ENCODE measurements at places on chromosomes 3 and 15.

GRCh38 chr3:2921903-2922302 is 188.3 kb downstream of the IL5RA start:
- DNase-seq = peak; percentile 18

- peak; percentile 42 for DNase-seq
These were observed 1.9 kb upstream of the PLCD1 start for GRCh38 chr3:38031022-38031994.

GRCh38 chr3:32290619-32291018 is 52.1 kb downstream of the CMTM8 start:
- no peak for DNase-seq

GRCh38 chr3:96959474-96959873 is 145.1 kb downstream of the EPHA6 start:
- DNase-seq = no peak

GRCh38 chr15:65979837-65980236 is 110.5 kb downstream of the RAB11A start:
- DNase-seq = no peak

DNA sequence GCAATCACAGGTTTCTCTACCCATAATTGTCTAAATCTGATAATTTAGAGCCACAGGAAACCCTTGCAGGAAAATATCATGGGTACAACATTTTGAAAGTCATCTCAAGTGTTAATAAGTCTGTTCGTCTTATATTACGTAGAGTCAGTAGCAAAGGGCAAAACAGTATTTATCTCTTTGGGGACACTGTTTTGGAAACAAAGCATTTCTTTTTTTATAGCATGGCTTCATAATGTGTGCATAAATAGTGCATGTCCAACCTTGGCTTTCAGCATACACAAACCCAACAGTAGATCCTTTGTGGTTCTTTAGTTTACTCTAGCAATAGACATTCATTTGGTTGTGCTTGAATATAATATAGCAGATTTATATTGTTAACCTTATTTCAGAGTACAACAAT is 24.0 kb downstream of the ST3GAL6 start:
- peak; percentile 87 for DNase-seq

DNA sequence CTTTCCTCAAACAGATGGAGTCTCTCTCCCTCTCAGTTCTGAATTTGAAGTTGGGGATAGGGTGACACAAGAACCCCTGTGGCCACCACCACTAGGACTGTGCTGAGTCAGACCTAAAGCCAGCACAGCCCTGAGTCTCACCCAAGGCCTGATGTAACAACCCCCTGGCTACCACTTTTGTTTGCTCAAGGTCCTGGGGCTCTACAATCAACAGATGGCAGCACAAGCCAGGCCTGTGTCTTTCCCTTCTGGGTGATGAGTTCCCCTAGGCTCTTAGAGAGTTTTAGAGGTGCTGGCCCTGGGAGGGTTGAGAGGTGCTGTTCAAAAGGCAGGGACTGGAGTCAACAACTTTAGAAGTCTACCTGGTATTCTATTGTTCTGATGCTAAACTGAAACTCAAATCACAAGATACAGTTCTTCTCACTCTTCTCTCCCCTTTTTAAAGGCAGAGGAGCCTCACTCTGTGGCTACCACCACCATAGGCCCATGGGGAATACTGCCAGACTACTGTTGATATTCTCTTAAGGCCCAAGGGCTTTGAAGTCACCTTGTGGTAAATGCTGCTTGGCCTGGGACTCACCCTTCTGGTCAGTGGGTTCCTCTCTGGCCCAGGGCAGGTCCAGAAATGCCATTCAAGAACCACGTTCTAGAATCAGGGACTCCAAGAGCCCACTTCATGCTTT is 6.5 kb downstream of the OR5K4 start:
- no peak for DNase-seq

DNA sequence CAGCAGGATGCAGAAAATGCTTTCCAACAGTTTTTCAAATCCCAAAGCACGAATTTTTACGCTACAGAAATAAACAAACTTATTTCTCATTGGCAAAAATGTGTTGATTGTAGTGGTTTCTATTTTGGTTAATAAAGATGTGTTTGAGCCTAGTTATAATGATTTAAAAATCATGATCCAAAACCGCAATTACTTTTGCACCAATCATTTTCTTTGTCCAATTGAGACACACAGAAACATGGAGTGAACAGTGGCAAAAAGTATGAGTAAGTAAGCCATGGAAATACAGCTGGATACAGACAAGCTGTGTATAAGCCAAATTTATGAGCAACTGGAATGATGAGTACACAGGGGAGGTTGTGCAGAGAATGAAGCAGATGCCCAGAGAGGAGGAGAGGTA is 427.9 kb downstream of the NTRK3 start:
- no peak for DNase-seq

GRCh38 chr3:153820035-153820434 is 301.2 kb upstream of the ARHGEF26 start:
- DNase-seq = no peak

DNA sequence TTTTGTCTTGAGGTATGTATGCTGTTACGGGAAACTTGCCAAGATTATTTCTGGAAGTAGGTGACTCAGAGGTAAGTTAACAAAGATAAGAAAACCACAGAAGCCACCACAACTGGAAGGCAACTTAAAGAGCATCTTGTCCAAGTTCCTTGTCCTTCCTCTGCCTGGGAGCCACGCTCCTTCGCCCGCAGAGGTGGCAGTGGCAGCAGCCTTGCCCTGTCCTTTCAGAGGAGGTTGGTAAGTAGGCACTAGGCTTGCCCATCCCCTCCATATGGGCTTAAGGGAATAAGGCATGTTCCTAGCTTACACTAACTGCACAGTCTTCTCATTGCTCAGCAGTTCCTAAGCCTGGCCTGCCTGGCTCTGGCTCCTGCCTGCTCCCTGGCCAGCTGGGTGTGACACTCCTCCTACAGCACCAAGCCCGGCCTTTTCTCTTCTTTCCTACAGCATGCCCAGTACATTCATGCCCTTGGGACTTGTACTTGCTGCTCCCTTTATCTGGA is 48.0 kb upstream of the RAB6B start:
- peak; percentile 79 for DNase-seq

- no peak for DNase-seq
These were observed 97.4 kb downstream of the SLC9A9 start for GRCh38 chr3:143750841-143751240.

DNA sequence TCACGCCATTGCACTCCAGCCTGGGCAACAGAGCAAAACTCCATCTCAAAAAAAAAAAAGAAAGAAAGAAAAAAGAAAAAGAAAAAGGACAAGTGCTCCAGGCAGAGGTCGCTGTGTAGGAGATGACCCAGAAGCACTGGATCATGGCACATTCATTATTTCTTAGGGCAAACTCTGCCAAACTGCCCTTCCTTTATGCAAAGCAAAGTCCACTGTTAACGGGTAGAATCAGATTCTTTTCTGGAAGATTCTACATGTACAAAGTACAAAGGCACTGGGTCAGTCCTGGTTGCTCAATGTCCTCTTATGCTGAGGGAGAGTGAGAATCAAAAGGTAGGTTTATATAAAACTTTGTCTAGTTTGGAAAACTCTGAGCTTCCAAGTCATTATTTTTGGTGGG is 144.9 kb downstream of the FEZF2 start:
- no peak for DNase-seq

DNA sequence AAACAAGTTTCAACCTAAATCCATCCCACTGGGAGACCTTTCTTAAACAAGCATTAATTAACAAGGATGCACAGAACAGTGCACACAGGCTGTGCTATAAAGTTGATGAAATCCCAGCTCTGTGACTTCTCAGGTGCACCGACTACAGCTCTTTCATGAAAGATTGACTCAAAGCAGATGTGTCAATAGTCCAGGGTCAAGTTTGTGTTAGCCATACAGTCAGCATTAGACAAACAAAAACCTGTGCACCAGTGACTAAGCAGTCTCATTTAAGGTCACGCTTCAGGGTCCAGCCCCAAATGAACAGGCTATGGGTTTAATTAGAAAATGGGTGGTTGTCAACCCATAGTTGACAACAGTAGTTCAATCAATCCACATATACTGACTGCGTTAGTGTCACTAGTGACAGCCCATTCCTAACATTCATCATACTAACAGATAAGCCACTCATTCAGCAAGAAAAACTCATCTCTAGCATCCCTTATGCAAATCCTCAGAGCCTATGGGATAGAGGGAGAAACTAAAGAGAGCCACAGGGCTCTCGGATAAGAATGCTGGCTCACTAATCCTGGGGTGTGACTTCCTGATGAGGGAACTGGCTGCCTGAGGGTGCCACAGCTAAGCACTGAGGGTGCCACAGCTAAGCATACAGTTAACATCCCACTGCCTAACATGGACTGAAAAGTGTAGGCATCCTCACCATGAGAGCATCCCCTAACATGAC is 84.1 kb downstream of the WNT5A start:
- DNase-seq = no peak

GRCh38 chr3:134052370-134052769 is 22.6 kb upstream of the SLCO2A1 start:
- DNase-seq = no peak

DNA sequence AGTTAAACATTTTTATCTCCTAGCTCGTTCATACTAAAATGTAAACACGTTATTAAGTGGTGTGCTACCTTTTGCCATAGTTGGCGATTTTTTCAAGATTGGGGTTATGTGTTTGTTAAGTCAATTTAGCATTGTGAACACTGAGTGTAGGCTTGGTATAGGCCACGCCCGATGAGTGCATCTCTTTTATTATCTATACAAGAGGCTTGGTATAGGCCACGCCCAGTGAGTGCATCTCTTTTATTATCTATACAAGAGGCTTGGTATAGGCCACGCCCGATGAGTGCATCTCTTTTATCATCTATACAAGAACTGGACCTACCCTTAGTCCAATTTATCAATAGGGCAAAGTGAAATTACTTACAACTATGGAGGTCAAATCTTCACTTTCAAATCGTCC is 70.4 kb downstream of the NIPA2 start:
- no peak for DNase-seq

DNA sequence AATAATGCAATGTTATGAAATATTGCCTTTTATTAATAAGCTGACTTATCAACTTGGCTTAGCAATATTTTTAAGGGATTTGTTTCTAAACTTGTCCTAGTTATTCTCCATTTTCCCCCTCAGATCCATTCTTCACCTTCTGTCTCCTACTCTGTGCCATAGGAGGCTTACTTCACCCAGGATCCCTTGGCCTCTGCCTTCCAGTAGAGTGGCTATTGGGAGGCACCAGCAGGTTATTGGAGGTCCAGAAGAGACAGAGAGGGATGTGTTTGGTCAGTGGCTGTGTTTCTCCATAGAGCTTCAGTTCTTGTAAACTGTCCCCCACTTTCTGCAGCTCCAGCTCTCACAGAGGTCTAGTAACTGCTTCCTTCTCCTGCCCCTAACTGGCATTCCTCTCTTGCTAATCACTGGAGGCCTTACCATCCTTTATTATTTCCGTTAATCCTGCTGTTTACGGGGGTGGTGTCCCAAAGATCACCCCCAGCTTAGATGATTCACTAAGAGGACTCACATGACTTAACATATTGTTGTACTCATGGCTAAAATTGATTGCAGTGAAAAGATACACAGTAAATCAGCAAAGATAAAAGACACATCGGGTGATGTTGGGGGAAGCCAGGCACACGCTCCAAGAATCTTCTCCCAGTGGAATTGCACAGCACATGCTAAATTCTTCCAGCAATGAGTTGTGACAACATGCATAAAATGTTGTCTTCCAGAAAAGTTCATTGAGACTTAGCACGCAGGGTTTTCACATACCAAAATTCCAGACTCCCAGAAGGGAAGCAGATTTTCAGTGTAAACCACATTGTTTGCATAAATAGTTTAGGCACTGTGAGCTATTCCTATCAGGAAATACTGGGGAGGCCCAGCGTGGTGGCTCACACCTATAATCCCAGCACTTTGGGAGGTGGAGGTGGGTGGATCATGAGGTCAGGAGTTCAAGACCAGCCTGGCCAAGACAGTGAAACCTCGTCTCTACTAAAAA is 67.5 kb downstream of the RPL22L1 start:
- peak; percentile 57 for DNase-seq

DNA sequence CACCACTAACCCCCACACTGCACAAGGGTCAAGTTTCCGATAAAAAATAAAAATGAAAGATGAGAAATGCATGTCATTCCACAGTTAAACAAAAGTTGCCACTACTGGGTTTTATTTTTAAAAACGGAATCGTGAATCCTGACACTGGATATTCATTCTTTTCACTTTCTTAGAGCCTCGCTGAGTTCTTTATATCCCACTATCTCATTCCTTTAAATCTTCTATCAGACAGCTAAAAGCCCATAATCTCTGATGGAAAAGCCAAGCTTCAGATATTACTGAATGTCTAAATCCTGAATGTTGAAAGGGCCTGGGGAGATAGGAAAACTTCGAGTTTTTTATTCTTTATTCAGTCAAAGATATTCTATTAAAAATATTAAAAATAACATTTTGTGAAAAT is 11.7 kb downstream of the RIOX2 start:
- DNase-seq = no peak

DNA sequence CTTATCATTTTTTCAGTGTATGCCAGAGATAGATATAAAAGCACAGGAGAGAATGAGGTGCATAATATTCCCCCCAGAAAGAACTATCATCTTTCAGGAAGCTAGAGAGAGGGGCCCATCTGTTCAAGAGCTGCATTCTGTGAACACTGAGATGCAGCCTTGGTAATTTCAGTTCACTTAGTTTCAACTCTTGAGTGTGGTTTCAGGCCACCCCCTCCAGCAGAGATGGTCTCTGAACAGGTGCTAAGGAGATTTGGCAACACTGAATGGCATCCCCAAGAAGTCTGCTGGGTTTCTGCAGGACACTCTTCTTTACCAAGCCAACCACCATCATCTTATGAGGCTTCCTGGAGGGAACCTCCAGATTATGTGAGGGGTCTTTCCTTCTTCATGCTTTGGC is 30.4 kb upstream of the LIMD1 start:
- no peak for DNase-seq

GRCh38 chr3:141538568-141539240 is 51.9 kb downstream of the RASA2 start:
- peak; percentile 45 for DNase-seq

DNA sequence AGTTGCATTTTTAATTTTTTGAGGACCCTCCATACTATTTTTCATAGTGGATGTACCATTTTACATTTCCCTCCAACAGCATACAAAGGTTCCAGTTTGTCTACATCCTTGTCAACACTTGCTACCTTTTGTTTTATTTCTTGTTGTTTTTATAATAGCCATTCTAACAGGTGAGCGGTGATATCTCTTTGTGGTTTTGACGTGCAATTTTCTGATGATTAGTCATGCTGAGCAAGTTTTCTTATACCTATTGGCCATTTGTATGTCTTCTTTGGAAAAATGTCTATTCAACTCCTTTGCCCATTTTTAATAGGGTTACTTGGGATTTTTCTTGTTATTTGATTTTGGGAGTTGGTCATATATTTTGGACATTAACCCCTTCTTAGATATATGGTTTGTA is 187.0 kb downstream of the CDIN1 start:
- no peak for DNase-seq

GRCh38 chr3:53257465-53257864 is 1.6 kb upstream of the TKT start:
- DNase-seq = no peak

- peak; percentile 72 for DNase-seq
These were observed 1.8 kb upstream of the ZSCAN2 start for GRCh38 chr15:84598993-84599392.

- no peak for DNase-seq
These were observed 41.5 kb downstream of the CSNK1G1 start for GRCh38 chr15:64314456-64314855.
